ENCODE measurements at places on chromosomes 7 and 10.

DNA sequence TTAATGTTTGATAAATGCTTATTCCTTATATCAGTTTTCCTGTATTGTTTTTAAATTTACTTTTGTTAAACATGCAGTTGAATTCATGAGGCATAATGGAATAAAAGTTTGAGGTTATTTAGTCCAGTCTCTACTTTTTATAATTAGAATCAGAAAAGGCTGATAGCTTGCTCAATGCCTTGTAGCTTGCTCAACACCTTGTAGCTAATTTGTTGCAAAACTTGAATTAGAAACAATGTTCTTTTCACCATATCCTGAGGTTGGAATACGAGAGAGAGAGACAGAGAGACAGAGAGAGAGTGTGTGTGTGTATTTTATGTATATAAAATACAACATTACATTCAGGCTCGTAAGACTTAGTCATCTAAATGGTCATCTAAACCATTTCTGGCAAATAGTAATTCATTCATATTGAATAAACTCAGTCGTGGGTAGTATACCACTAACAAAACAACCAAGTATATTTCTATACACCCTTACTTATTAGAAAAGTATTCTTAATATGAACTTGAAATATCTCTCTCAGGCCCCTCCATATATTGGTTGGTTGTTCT is 243.5 kb downstream of the ADK start:
- no peak for DNase-seq

DNA sequence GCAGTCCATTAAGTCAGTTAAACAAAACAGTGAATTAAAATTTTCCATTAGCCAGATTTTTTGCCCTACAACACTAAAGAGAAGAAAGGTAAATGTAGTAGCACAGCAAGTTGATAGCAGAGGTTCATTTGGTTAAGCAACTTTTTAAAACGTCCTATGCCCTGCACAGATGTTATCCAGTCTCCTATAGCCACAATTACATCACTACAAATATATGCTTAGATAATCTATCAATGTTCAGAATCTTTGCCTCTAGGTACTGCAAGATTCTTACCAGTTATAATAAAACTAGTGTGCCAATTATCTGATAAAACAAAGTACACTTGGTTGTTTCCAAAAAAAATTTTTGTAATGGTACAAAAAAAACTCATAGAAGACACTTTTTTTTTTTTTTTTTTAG is 175.5 kb upstream of the MYO3A start:
- DNase-seq: no peak

DNA sequence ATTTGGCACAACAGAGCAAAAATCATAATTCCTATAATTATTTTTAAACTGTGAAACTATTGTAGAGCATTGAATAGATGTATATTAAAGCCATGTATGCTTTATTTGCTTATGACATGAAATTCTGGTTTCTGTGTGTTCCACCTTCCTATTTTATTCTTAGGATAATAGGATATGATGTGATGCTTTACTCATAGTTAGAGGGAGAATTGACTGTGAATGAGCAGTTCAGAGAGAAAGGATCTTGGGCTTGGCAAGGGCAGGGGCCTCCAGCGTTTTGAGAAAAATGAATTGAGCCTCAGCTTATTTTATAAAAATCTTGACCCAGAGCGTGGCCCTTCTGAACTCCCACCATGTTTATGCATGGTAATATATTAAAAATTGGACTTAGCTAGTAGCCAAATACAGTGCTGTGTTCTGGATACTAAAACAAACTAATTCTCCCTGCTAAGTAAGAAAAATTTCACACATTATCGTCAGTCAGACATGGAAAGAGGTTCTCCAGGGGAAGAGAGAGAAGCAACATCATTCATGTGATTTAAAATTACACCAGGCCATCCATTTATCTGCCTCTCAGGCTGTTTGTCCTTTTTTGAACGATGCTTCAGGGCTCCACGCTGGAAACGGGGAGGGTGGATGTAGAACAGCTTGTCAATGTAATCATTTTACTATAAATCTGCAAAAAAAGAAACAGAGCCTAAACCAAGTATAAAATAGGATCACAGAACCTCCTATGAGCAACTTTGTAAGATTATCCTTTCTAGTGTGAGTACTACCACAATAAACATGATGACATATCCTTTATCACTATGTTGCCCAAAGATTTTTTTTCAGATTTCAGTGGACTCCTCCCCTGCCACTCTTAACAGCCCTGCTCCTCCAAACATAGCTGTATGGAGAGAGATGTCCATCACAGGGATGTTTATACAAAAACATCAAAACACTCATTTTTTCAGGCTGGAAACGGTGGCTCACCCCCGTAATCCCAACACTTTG is 258.1 kb upstream of the C7orf33 start:
- DNase-seq: no peak

- DNase-seq: no peak
These were observed 436.2 kb upstream of the IGFBP3 start for GRCh38 chr7:46357290-46357689.

- DNase-seq: no peak
These were observed 5.0 kb upstream of the PAXIP1 start for GRCh38 chr7:155007947-155008346.

GRCh38 chr10:123187781-123188180 is 33.6 kb downstream of the BUB3 start:
- DNase-seq: no peak

- DNase-seq: no peak
These were observed at the start of gene STEAP4 for GRCh38 chr7:88306590-88307048. STEAP4 (minus strand) TSS chr7:88306894; CDS start chr7:88284269, 22,625 bp downstream.

DNA sequence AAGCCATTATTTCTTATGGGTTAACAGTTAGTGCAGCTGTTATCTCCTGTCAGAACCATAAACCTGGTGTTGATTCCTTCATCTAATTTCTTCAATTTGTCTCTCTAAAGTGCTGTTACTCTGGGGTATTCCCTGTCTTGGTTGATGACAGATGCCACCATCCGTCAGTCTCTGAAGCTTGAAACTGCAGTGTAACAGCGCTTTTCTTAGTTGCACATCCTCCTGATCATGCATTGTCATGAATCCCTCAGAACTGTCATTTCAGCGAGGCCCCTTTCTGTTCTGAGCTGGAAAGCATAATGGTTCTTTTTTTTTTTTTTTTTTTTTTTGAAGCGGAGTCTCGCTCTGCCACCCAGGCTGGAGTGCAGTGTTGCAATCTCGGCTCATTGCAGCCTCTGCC is 193.9 kb downstream of the SDK1 start:
- DNase-seq: no peak

DNA sequence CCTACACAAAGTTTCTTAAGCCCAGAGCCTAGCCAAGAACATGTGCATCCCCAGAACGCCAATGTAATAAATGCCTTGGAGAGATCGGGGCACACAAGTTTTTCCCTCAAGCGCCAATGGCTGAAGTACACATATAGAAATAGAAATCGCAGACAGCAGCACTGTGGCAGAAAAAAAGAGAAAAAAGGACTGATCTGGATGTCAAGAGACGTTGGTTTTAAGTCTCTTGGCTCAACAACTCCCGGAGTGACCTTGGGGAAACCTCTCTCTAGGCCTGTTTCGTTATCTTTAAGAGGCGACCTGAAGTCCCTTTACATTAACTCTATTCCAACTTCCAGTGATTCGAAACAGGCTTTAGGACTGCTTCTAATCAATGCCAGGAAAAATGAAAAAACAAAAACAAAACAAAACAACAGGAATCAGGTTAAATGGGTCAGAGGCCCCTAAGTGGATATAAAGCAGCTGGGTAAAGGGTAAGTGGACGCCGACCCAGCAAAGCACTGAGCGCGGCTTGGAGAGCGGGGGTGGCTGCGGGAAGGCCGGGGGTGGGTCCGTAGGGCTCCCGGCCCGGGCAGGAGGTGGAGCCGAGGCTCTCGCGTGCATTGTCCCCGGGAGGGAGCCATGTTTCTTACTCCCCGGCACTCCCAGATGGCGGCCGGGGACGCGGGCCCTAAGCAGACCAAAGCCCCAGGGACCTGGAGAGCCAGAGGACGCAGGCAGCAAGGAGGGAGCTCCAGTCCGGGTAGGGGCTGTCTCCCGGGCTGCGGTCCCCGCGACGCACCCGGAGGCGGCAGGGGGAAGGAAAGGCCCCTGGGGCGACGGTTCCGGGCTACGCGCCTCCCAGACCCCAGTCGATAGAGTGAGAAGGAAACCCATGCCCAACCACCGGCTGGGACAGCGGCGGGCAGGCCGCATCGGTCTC is 757 bp downstream of the EIF3A start:
- DNase-seq: peak; percentile 26

GRCh38 chr10:1738950-1739349 is 1.6 kb upstream of the ADARB2 start:
- no peak for DNase-seq

- no peak for DNase-seq
These were observed 95.3 kb upstream of the GNAI1 start for GRCh38 chr7:80039251-80039884.

DNA sequence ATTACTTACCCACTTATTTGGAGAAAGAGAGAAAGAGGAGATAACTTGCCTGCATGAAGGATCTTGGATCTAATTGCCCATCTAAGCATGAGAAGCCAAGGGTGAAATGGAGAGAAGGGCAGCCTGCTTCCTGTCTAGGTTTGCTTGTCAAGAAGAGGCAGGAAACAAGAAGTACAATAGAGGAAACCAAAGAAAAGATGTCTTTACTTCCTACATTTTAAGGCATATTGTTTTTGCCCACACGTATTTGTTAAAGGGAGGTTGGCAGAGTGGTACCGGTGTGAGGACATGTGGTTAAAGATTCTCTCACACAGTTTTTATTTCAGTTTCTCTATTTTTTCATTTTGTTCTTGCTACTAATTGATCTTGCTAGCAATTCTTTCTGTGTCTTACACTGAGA is 6.0 kb upstream of the TAS2R38 start:
- no peak for DNase-seq

DNA sequence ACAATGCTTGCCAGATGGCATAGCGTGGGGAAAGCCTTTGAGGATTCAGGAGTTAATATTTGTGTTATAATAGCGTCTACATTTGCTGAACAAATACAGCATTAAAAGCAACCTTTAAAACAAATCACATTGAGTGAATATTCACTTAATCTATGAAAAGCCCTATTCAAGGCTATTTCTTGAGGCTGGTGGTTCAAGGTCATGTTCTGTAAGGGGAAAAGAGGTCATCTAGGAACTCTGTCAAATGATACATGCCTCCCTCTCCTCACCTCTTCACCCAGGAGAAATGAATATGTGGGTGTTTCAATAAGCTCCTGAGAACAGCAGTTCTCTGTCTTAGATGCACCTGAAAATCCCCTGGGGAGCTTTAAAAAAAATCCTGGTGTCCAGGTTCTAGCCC is 303.0 kb downstream of the ELMO1 start:
- DNase-seq: no peak

DNA sequence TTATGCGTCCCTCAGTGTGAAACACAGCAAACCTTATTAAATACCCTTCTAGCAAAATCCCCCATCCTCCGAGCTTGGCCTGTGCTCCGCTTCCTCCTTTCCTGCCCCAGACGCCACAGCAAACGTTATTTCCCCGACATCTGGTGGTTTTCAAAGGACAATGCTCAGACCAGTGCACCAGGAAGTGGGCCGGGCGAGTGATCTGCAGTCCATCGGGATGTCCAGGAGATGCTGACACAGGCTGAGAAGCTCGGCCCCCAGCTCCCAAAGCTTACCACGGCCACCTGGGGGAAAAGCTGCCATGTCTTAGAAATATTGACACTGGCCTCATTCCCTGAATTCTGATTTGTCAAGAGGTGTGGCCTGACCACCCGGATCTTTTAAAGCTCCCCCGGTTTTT is 129.5 kb downstream of the PTPRN2 start:
- no peak for DNase-seq

DNA sequence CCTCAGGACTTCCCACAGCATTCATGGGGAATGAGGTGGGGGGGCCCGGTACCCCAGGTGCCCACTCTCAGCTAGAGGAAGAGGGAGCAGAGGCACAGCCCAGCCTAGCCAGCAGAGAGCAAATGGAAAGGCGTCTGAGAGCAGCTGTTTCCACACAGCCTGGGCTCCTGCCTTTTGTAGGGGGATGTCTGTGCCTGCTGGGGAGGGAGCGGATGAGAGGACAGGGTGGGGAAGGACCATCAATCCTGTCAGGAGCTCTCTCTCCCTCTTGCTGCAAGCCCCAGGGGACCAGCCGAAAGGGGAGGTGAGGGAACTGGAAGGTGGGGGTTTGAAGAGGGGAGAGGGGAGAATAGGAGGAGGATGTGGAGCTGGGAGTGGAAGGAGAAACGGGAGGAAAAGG is at the start of gene PKD2L1:
Gene PKD2L1 (minus strand): TSS at position 150 of the 400 bp plus-strand sequence. CDS start 125 bp downstream, at position 25.
- DNase-seq: no peak

GRCh38 chr7:21495731-21496130 is 47.1 kb upstream of the DNAH11 start:
- no peak for DNase-seq

DNA sequence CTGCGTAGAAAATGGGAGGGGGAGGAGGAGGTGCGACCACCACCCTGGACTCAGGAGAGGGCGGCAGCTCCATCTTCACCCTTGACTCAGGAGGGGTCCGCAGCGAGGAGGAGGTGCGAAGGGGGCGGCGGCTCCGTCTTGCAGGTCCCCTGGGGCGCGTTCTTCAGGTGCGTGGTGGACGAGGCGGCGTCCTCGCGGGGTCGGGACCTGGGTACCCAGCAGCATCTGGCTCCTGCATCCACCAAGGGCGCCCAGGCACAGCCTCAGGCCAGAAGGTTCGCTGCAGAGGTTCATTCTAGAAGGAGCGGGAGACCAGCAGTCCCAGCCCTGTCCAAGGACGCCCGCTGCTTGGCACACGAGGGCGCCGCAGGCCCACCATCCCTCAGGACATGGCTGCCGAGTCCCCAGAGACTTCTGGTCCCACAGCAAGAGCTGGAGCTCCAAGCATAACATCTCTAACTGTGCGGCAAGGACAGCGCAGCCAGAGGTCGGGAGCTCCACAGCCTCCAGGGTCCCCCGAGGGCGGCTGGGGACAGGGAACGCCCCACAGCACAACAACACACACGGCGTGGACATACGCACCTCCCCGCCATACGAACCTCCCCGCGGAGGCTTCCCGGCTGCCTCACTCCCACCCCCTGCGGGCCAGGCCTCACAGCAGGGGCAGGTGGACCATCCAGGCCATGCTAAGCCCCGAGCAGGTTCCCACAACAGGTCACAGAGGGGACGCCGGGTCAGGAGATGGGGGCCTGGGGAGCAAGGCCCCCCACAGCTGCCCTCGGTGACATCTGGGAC is 16.8 kb upstream of the DPYSL4 start:
- no peak for DNase-seq

DNA sequence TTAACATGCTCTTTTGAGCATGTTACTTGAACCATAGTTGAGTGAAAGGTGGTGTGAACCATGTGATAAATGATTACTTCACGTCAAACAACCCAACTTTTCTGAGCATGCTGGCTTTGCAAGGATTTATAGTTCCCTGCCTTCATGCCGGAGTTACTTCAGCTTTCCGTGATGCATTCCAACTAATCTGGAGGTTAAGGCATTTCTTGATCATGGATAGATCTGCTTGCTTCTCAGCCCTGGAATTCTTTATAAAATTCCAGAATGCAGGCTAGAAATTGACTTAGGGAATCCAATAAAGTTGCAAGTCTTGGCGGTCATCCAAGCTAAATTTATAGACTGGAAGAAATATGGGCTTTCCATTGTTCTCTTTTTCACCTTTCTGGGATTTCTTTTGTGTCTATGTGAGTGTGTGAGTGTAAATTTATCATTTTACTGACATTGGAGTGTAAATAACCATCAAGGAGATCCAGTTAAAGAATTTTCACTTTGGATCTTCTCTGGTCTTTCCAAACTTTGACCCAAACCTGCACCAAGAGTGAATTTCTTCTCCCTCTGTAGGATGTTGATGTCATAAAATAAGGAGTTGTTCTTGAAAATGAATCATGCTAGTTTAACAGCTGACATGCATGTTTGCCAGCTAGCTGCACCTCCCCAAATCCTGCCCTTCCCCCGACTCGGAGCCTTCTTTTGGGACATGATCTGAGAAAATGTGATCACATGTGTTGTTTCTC is 289.0 kb downstream of the TWIST1 start:
- DNase-seq: no peak

Measured in brain pericyte (primary cell).